ENCODE measurements at places on chromosomes 4 and X.
A peak's percentile ranks its signal among the peaks of the same experiment; 100 is the strongest.

DNA sequence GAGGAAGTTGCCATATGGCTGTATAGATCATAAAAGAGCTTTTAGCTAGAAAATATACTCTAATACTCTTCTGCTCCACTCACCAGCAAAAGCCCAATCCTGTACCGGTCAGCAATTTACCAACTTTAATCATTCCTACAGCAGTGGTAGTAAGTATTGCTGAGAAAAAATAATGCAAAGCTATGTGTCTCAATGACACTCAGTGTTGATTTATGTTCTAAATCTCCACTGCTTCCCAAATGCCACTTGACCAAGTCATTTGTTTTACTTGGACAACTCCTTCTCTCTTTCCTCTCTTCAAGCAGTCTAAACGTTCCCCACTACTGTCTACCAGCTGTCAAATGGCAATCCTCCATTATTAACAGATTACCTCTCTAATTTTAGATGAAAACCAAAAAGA is 201.8 kb upstream of the GK2 start:
- no peak for DNase-seq

- DNase-seq, result no peak
Measured at GRCh38 chrX:107709266-107709806, 66.3 kb downstream of the TSC22D3 start.

DNA sequence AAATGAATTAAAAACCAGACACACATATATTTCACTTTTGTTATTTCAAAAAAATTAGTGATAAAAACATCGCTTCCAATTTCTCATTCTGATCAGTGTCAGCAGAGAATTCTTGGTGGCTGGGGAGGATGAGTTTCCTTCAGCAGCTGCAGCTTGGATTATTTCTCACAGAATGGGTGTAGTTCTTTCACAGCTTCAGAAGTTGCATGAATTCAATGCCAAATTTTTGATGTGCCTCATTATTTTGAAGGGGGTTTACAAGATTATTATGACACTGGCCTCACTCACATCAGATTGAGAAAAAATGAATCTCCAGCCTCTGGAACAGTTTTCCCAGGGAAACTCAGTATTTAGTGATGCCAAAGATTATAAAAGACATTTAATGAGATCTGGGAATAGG is 184.9 kb upstream of the WDFY3 start:
- DNase-seq, result no peak

- no peak for DNase-seq
Measured at GRCh38 chr4:17504081-17504480, 7.8 kb downstream of the QDPR start.

- no peak for DNase-seq
Measured at GRCh38 chr4:25951390-25951952, 37.5 kb downstream of the SMIM20 start.

DNA sequence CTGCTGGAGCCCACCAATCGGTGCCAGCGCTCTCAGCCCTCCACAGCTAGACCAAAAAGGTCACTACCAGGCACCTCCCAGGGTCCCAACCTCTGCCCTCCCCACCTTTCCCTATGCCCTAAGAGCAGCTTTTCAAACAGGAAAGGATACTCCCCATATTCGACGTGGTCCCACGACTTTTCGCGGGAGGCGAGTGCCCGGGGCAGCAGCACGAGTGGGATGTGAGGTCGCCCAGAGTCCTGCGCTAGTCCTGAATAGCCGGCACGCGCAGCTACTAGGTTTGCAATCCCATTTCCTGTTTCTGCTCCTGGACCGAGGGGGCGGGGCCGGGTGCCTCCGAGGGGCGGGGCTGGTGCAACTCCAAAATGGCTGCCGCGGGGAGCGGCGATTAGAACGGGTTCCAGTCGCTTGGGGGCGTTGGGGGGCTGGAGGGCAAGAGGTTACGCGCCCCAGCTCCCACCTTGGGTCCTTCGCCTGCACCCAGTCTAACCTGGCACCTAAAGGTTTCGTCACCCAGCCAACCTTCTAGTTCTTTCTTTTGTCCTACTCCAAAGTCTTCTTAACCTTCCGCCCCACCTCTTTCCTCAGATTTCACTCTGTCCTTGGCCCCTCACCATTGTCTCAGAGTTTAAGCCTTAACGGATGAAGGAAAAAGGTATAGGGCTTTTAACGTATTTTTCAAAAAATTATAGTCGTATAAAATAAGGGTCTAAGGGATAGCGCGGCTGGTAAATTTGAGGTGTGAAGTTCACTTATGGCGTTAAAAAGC is 85.0 kb upstream of the TENT5D start:
- DNase-seq, result peak; percentile 70

- no peak for DNase-seq
Measured at GRCh38 chr4:100569196-100569595, 51.4 kb upstream of the EMCN start.

DNA sequence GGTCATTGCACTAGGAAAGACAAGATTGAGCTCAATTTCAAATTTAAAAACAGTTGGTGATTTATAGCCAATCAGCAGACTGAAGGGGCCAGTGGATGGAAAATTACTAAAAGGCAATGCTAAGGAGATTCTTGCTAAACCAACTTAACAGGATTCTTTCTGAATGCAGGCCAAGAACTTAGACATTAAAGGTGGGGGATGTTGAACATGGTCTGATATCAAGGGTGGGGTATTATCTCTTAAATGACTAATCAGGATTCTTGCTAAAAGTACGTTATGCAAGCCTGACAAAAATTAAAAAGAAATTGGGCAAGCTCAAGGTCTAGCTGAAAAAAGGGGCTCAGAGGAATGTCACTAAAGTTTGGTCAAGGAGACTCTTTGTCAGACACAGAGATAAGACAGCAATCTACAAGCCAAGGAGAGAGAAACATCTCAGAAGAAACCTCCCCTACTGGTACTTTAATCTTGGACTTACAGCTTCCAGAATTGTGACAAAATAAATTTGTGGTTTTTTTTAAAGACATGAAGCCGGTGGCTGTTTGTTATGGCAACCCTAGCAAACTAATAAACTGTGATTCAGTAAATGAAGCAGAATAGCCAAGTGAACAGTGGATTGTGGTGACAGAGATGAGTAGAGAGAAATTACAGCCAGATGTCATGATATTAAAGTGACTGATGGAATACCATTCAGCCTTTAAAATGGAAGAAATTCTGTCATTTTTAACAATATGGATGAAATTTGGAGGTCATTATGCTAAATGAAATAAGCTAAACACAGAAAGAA is 120.3 kb upstream of the KLHL4 start:
- no peak for DNase-seq

GRCh38 chr4:51907006-51907669 is 64.2 kb downstream of the DCUN1D4 start:
- no peak for DNase-seq

DNA sequence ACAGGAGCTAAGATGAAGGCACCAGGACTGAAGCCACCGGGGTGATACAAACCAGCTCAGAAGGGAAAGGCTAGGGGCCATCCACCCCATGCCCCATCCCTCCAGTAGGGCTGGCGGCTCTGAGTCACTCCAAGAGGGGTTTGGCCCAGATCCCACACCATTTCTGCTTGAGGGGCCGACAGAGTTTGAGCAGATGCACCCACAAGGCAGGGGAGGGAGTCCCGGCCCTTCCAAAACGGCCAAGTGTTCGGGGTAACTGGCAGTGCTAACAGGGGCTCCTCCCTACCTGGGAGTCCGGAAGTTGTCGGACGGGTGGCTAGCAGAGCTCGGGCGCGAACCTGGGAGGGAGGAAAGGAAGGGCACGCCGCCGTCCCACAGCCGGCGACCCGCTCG is 412 bp downstream of the SLC10A3 start:
- DNase-seq, result no peak

DNA sequence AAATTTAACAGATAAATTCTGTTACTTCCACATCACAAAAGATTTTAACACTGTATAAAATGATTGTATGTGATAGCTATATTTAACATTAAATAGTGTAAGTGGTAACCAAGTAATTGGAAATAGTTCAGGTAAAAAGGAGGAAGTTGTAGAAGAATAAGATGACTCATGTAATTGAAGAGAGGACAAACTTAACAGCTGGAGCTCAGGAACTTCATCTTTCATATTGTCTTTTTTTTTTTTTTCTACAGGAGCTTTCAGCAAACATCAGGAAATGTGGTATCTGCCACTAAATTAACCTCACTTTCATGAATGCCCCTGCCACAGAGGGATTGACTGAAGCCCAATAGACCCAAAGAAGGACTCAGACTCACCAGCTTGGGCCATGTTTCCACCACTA is 188.4 kb upstream of the VEGFC start:
- no peak for DNase-seq

- DNase-seq, result no peak
Measured at GRCh38 chr4:145155268-145155870, 25.0 kb downstream of the OTUD4 start.

DNA sequence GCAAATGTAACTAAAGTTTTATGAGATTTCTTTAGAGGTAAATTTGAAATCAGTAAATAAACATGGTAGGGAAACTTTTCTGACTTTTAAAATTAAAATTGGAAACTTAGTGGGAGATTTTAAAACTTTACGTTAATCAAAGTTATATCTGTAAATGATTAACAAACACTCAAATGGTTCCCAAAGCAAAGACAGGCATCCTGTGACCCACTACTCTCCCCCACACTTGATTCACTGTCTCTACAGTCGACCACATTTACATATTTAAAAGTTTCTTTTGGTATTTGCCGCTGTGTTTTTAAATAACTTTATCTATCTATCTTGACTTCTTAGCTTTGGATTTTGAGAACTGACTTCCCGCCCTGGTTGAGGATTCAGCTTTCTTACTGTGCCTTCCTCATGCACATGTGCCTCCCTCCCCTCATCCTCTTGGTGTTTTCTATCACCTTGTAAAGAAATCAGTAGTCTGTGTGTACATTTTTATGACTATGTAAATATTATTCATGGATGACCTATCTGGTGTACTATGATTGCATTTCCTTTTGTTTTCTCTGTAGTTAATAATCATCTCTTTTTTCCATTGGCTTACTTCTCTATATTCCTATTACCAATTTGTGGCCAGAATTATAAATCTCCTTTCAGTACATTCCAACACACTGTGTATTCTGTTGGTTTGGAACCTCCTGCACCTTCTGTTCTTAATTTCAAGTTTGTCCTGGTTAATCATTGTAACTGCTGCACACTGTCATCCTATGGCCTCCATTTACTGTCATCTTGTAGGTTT is 72.6 kb downstream of the WWC2 start:
- DNase-seq, result no peak

DNA sequence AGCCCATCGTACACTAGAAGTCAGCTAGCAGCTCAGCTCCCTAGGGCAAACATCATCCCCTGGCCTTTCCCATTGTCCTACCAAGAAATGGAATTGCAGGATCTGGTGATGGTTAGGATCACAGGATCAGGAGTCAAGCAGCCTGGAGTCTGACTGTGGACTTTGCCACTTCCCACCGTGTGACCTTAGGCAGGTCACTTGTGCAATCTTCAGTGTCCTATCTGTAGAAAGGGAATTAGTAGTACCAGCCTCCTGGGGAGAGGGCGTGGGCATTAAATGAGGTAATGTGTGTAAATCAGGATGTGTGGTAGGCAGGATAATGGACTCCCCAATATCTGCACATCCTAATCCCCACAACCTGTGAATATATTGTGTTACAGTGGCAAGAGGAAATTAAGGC is 38.6 kb upstream of the APLN start:
- no peak for DNase-seq

DNA sequence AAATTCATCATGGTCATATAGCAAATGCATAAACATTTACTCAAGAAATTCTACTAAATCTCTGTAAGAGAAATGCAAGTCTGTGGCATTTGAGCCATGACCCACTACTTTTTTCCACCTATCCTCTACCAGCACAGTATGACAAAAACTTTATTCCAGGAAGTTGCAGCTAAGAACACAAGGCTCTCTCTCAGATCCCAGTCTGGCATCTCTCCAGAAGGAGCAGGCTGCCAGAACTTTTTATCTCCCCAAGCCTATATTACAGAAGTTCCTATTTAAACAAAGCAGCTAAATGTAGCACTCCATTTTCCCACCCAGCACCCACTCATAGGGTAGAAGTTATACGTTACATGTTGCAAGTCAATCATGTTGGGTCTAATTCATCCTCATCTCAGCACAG is 49.3 kb upstream of the EPGN start:
- DNase-seq, result no peak

GRCh38 chr4:78532046-78532445 is 19.5 kb upstream of the ANXA3 start:
- no peak for DNase-seq

GRCh38 chrX:87728459-87728858 is 210.9 kb downstream of the KLHL4 start:
- DNase-seq, result no peak

DNA sequence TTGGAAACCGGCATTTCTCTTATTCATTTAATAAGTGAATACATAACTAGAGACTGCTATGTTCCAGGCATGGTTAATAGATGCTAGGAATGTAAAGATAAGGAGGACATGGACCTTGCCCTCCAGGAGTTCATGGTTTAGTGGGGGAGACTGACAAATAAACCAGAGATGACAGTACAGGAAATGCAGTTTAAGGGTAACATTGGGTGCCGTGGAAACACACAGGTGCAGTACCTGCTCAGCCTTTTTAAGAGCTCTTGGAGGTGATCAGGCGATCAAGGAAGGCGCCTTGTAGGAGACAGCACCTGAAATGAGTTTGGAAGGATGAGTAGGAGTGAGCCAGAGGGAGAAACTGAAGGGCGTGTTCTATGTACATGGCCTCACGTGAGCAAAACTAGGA is 145.8 kb downstream of the AASDH start:
- DNase-seq, result no peak

DNA sequence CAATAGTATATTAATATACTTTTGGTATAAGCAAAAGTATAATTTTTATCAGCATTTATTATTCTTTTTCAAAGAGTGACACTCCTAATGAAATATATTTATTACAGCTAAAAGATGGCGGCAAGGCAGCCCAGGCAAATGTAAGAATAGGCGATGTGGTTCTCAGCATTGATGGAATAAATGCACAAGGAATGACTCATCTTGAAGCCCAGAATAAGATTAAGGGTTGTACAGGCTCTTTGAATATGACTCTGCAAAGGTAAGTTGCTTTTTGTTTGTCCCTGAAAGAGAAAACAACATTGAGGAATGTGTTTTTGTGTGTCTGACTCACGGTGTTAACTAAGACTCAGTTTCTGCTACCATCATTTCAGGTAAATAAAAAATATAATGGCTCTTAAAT is 71.9 kb downstream of the PDLIM5 start:
- no peak for DNase-seq

DNA sequence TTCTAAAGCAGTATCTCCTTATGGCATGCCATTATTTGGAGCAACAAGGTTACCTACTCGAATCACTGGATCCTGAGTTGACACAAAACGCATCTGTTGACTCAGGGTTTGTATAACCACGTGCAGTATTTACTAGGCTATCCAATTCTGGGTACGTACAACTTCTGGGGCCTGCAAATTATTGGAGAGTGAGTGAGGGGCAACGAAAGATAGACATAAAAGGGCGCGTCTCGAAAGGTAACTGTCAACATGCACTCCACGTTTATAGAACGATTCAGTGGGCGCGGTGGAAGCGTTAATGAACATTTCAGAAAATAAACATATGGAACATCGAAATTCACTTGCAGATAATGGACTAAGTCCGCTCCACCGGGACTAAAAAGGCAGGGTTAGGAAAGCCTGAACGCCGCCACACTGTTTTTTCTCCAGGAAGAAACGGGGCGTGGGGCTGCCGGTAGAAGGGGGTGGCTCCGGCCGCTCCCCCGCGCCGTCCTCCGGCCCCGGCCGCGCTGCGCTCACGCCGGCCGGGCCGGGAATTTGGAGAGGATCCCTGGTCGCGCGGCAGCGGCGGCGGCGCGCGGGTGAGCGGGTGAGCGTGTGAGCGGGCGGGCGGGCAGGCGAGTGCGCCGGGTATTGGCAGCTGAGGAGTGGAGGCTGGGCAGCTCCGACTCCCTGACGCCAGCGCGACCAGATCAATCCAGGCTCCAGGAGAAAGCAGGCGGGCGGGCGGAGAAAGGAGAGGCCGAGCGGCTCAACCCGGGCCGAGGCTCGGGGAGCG is at the start of gene SMAD1:
TSS of gene SMAD1 (plus strand) at position 690 of the 778 bp plus-strand sequence. CDS start 32,761 bp downstream, outside the sequence.
- DNase-seq, result peak; percentile 72

Measured in endothelial cell (in vitro differentiated cells).